ENCODE measurements at places on chromosomes 1 and 21. TPM values are rescaled to one million over a fixed set of nuclear protein-coding genes. Genes with fewer than 3 reads are reported as not detected.

The FTCD gene
- total RNA-seq: 0.17 TPM

The SLC16A4 gene
- 1.4 TPM for total RNA-seq

The TCHHL1 gene
- total RNA-seq: not detected

The TNFAIP8L2 gene
- total RNA-seq: 0.14 TPM

The B3GALT2 gene
- total RNA-seq: 2.9 TPM

The ARTN gene
- total RNA-seq: not detected

The TMEM81 gene
- 1.2 TPM for total RNA-seq
